ENCODE measurements at places on chromosomes 3 and 15. TPM values are rescaled to one million over a fixed set of nuclear protein-coding genes. Genes with fewer than 3 reads are reported as not detected.

Gene SAXO2
- polyA plus RNA-seq: 4.4 TPM

GRCh38 chr3:176663837-176664831 lies 533.1 kb downstream of the TBL1XR1 start:
- DNase-seq: peak; percentile 42

DNA sequence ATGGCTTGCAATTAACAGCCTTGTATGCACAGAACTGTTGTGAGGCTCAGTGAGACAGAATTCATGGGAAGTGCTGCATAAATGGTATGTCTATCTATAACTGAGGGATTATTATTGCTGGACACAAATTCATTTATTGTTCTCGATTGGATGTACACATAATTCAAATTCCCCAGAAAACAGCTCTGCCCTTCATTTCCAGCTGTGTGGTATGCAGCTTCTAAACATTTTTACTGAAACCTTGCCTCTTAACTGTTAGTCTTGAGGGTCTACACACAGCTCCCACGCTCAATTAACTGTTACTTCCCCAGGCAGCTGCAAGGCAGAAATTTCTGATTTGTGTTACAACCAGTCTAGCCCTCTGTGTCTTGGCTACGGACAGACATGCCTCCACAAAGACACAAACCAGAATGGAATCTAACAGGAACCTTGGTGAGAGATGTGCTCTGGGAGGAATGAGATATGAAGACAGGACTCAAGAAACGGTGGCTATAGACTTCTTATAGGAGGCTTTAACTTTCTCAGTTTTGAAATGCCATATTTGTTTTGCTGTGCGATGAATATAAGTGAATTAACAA lies 139.7 kb upstream of the TBL1XR1 start:
- DNase-seq: no peak

- DNase-seq: no peak
Observed at GRCh38 chr3:50656417-50657195, 18.1 kb upstream of the DOCK3 start.

GRCh38 chr3:61863579-61863978 lies 302.2 kb downstream of the PTPRG start:
- DNase-seq: no peak

Gene BNC1
- polyA plus RNA-seq: 0.17 TPM

Gene NPRL2
- 29.2 TPM for polyA plus RNA-seq

Gene RCCD1
- polyA plus RNA-seq: 19.7 TPM

Gene SENP7
- 78.3 TPM for polyA plus RNA-seq

DNA sequence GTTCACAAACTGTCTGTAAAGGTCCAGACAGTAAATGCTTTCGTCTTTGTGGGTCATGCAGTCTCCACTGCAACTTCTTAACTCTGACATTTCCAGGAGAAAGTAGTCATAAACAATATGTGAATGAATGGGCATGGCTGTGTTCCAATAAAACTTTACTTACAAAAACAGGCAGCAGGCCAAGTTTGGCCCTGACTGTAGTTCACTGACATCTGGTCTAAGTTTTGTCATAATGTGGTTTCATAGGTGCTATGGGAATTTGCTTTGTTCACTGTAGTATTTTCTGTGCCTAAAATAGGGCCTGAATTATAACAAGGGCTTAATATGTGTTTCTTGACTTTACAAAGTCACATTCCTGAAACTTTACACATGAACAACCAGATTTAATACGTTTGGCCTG lies 186.0 kb upstream of the KBTBD8 start:
- no peak for DNase-seq

DNA sequence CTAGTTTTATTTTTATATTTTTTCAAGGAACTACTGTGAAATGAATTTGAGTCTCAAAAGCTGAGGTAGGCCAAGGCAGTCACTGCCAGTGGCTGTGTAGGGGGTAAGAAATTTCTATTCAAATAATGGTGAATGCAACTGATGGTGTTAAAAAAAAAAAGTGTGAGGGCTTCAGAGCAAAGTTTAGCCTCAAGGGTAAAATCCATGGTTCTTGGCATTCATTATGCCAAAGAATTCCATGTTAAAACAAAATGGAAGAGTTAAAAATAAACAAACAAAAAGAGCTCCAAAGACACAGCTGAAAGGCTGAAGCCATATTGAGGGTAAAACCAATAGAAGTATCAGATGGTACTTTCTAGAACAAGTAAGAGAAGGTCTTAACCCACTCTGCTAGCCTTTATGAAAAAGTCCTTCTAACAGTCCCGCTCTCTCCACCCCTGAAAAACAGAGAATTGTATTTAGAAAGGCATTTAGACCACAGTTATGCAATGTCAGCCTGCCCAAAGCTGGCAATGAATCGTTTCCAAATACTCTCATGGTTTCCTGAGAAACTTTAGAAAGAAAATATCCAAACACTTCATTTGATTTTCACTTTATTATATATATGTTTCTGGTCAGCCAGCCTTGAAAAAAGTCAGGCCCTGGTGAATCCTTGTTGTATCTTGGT lies 158.4 kb upstream of the GMNC start:
- DNase-seq: no peak

DNA sequence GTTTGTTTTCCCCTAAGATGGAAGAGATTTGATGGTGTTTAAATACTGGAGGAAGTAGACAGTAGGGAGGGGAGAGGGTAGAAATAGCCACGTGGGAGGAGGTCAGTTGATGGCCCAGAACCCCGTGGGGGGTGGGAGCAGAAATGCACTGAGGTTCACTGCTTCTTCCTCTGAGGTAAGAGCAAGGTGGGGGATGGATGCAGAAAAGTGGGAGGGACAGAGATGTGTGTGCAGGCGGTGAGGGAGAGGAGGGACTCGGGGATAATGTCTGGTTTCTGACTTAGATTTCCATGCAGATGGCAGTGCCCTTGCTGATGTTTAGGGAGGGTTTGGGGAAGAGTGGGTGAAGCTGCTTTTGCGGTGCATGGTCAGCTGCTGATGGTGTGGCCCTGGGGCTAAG lies 102.9 kb downstream of the ARNT2 start:
- DNase-seq: no peak

Gene GOLGA8S
- polyA plus RNA-seq: 0.95 TPM

- DNase-seq: no peak
Observed at GRCh38 chr3:111667621-111668239, 72.6 kb upstream of the ZBED2 start.

DNA sequence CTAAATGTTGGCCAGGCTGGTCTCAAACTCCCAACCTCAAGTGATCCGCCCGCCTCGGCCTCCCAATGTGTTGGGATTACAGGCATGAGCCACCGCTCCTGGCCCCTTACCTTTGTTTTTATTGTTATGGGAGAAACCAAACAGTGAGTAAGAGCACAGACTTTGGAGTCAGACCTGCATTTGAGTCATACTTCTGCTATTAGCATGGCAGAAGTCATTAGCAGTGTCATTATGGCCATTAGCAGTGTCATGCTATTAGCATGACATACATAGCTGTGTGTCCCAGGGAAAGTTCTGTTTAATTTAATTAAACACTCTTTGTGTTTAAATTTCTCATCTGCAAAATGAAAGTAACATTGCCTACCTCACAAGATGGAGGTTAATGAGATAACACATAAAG lies 54.8 kb downstream of the SQOR start:
- DNase-seq: no peak

Gene ZBED2
- 0.26 TPM for polyA plus RNA-seq

DNA sequence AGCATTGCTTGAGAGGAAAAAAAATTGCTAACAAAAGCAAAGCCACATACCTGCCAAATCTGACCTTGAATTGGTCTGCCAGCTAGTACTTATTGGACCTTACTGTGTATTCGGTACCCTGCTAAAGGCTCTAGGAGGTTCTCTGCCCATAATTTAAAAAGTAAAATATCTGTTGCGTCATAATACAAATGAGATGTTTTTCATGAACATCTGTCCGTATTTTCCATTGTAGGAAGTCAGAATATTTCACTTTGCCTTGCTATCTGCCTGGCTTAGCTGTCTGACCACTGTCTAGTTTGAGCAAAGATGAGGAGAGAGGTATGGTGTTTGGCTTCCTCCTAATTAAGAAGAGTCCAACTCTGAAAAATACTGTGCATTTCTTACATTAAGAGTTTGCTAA lies 10.8 kb upstream of the C3orf20 start:
- no peak for DNase-seq

DNA sequence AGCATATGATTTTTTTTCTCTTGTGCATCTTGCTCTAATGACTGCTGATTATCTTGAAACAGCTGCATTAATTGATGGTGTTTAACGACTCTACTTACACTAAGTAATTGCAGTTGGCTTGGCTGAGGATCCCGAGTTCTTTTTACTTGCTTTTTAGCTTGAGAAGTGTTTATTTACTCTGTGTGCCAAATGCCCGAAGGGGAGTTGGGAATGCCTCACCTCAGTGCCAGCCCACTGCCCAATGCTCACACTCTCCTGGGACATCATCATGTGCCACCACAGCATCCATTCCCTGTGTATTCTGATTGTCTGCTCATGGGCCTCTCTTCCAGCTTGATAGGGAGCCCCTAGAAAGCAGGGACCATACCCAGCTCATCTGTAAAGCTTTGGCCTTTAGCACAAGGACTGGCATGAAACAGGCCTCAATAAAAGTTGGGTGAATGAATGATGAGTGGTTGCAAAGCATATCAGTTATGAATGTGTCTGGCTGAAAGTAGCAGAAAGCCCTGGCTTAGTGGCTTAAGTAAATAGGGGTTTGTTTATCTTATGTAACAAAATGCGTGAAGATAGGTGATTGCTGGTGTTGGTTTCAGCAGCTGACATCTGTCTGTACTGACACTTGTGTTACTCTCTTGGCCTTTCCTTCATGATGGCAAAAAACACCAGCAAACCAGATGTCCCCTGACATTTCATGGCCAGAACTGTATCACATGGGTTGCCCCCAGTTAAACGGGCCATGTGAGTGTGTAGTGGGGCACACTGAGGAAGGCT lies 8.1 kb downstream of the PXYLP1 start:
- DNase-seq: no peak

Gene CCK
- not detected for polyA plus RNA-seq

DNA sequence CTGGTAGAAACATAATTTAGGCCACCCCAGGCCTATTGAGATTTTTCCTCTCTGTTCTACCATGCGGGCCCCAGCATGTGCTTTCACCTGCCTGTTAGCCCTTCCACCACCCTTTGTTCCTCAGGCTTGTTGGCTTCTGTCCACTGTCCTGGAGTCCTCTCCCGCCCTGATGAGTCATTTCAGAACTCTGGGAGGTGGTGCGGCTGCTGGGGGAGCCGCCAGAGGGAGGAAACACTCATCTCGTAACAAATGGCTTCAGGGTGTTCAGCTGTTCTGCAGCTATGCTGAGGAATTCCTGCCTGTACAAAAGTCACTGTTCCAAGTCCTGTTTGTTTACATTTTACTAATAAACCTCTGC lies 36.3 kb downstream of the LRTM1 start:
- peak; percentile 60 for DNase-seq

- DNase-seq: no peak
Observed at GRCh38 chr3:81462921-81463320, 298.5 kb downstream of the GBE1 start.

Gene CACNA2D3
- 1.6 TPM for polyA plus RNA-seq

- peak; percentile 77 for DNase-seq
Observed at GRCh38 chr3:89107461-89108290, at the start of gene EPHA3. EPHA3 (plus strand) TSS chr3:89107621; CDS start chr3:89107749, 128 bp downstream.

Gene SEMA3G
- polyA plus RNA-seq: 34.1 TPM

- no peak for DNase-seq
Observed at GRCh38 chr3:33807191-33807590, 8.8 kb downstream of the PDCD6IP start.

DNA sequence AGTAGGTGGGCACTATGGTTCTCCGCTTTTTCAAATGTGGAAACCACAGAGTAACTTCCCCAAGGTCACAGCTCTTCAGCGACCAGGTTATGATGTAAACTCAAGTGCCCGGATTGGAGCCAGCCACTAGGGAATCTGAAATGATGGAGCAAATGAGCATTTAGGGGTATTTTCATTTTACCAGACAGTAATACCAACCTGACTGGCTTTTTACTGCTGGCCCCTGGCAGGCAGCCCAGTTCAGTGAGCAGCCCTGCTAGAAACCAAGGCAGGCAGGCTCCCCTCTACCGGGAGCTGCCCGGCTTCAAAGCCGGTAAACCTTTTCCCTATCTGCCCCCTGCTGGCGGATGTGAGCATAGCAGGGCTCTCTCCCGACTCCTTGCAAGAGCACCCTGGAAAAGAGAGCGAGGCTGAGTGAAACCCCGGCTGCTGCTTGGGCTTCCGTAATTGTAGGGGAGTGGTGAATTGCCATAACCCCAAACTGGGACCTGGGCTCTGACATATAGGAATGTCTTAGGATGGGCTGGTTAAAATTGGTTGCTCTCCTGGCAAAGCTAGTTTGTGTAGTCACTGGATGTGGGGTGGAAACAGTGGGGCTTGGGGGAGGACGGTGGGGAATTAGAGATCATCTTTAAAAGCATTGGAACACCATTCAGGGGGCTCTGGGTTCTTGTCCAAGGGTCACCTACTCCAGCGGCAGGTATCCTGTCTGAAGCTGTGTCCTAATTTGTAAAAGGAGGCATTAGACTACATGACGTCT lies 98.0 kb upstream of the TNFAIP8L3 start:
- peak; percentile 83 for DNase-seq

Gene GASK1A
- 4.9 TPM for polyA plus RNA-seq

- no peak for DNase-seq
Observed at GRCh38 chr3:171358881-171359198, 101.4 kb downstream of the TNIK start.

DNA sequence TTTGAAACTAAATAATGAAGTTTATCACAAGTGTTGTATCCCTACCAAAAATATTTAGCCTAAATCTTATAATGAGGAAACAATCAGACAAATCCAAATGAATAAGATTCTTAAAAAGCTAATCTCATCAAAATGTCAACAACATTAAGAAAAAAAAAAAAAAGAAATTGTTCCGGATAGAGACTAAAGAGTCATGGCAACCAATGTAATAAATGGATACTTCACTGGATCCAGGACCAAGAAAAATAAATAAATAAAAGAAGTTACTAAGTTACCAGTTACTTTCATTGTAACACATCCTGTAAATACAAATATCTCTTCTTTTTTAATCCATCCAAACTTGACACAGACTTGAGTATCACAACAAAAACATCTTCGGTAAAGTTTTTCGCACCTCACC lies 607 bp downstream of the MRPL47 start:
- no peak for DNase-seq

DNA sequence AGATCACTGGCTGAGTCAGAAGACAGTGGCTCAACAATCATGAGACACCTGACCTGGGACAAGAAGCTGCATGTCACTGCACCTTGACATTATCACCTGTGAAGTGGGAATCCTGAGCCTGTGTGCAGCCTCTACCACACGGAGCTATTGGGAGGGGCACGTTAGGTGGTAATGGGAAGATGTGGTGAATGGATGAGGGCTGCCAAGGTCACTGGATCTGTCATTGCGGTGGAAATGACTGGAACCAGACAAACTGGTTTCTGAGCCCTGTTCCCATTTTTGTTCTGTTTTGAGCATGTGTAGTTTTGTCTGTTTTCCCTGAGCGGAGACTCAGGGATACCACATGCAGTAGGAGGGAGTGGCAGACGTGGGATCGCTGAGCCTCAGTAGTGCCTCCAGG lies 235.5 kb downstream of the OPA1 start:
- DNase-seq: no peak

- DNase-seq: no peak
Observed at GRCh38 chr3:15535732-15536131, 14.2 kb upstream of the COLQ start.

Gene LINS1
- polyA plus RNA-seq: 25.3 TPM

GRCh38 chr15:80199366-80199765 lies 46.6 kb downstream of the FAH start:
- no peak for DNase-seq

All from renal pelvis (tissue), 12 donors.